ENCODE measurements at places on chromosomes 11 and 22.

- DNase-seq, result no peak
Measured at GRCh38 chr22:49072996-49073645, 754.6 kb downstream of the BRD1 start.

- DNase-seq, result no peak
Measured at GRCh38 chr22:44947049-44947448, 62.8 kb downstream of the PHF21B start.

DNA sequence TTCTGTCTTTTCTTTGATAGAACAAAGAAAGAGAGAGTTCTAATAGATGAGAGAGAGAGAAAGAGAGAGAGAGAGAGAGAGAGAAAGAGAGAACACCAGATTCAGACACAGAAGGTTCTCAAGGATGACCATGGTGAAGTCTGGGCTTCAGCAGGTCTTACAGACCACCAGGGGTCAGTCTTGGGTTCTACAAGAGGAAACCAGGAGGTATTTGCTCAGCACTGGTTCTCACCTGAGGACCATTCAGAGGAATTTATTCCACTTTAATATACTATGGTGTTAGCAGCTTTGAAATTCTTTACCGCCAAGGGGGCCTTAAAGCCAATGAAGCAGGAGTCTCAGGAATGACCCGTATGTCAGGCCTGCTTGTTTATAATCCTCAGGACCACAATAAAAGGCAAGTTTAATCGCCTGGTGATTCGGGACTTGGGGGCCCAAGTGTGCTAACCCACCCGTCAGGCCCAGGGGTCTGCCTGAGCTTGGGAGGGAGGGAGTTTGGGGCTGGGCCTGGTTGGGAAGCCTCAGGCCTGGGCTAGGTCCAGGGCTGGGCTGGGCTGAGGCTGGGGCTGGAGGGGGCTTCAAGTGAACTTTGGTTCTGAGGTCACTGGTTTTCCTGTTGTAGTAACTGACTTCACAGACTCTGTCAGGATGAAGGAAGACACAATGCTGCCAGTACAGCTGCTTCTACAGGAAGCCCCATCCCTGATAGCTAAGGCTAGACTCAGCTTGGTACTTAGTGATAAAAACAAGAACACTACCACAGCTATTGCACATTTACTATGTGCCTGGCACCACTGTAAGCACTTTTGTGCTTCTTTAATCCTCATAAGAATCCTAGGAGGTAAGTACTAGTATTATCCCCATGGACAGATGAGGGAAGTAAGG is 179.2 kb upstream of the ZBED5 start:
- peak; percentile 46 for DNase-seq

GRCh38 chr11:35337136-35337913 is 82.0 kb downstream of the SLC1A2 start:
- DNase-seq, result no peak

DNA sequence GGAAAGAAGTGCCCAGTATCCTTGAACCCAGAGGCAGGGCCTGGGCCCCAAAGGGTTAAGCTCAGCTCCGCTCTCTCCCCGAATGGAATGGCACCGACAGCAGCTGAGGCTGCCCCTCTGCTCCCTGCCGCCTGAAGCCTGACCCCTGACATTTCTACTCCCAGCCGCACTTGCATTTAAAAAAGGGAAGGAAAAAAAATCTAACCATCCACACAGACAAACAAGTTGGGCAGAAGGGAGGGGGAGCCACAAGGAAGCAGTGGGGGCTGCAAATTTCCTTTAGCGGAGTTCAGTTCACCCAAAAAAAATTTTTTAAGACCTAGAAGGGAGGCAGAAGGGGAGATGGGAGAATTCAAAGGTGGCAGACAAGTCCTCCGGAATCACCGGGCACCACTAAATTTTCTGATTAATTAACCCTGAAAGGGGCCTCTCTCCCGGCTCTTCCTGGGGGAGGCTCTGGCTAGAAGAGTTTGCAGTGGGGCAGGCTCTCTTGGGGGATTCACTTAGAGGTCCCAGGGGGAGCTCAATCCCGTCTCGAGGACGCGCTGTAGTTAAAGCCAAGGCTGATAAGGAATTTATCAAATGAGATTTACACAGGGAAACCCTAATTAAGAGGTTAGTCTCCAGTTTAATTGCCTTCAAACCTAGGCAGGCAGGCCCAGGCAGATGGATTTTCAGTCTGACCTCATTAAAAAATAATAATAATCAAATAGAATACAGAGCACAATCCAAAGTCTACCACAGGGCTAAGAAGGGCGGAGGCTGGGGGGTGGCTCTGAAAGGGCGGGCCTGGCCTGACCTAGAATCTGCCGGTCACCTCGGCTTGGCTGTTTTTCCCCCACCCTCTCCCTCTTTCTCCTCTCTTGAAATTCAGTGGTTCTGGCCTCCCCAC is 25.6 kb downstream of the MN1 start:
- no peak for DNase-seq

DNA sequence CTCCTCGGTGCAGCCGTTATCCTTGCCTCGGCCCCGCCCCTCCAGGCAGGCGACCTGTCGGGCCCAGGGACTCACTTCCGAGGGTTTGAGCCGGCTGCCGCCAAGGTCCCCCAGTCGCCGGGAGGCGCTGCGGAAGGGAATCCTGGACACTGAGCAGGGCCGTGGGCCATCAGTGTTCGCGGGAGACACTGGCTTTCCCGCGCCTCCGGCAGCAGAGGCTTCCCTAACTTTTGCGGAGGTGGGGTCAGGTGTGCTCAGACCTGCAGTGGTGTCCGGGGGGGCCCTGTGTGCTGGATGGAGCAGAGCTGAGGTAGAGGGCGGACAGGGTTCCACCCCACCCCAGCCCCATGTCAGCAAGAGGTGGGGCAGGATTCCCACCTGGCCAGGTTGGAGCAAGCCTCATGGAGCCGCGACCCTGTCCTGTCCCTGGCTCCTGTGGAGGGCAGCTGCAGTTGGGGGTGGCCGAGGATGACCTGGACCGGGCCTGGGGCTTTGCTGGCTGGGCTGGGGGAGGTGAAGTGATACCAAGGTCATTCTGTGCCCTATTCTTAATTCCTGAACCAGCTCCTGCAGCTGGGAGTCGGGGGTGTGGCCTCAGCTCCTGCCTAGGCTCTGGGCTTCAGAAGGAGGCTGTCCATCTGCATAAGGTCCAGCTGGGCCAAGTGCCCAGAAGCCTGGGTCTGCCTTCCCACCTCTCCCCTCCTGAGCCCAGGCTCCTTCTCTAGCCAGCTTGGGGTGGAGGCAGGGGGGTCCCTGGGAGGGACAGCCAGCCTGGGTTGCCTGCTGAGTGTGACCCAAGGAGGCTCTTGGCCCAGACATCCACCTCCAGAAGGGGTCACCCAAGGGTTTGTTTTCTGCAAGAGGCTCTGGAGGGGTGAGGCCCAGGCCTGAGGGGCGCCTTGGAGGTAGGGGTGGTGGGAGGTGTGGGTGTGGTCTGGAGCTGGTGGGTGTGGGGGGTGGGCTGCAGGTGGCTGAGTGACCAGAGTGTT is 8.4 kb downstream of the TSPAN4 start:
- no peak for DNase-seq

GRCh38 chr11:57310630-57311086 is 14.1 kb downstream of the TNKS1BP1 start:
- DNase-seq, result no peak

- no peak for DNase-seq
Measured at GRCh38 chr11:63850920-63851319, 12.0 kb downstream of the MARK2 start.

GRCh38 chr22:20429254-20430100 is 8.1 kb downstream of the SCARF2 start:
- DNase-seq, result peak; percentile 74

- DNase-seq, result no peak
Measured at GRCh38 chr11:45614196-45614828, 51.1 kb downstream of the CHST1 start.

DNA sequence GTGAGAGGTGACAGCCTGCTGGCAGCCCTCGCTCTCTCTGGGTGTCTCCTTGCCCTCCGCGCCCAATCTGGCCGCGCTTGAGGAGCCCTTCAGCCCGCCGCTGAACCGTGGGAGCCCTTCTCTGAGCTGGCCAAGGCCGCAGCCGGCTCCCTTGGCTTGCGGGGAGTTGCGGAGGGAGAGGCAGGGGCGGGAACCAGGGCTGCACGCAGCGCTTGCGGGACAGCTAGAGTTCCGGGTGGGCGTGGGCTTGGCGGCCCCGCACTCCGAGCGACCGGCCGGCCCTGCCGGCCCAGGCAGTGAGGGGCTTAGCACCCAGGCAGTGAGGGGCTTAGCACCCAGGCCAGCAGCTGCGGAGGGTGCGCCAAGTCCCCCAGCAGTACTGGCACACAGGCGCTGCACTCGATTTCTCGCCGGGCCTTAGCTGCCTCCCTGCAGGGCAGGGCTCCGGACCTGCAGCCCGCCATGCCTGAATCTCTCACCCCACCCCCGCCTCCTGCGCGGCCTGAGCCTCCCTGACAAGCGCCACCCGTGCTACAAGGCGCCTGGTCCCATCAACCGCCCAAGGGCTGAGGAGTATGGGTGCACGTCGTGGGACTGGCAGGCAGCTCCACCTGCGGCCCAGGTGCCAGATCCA is 1526.1 kb downstream of the FAM181B start:
- DNase-seq, result no peak

DNA sequence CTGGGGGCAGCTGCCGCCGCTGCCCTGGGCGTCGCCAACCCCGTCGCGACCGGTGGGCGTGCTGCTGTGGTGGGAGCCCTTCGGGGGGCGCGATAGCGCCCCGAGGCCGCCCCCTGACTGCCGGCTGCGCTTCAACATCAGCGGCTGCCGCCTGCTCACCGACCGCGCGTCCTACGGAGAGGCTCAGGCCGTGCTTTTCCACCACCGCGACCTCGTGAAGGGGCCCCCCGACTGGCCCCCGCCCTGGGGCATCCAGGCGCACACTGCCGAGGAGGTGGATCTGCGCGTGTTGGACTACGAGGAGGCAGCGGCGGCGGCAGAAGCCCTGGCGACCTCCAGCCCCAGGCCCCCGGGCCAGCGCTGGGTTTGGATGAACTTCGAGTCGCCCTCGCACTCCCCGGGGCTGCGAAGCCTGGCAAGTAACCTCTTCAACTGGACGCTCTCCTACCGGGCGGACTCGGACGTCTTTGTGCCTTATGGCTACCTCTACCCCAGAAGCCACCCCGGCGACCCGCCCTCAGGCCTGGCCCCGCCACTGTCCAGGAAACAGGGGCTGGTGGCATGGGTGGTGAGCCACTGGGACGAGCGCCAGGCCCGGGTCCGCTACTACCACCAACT is 1.0 kb downstream of the FUT4 start:
- no peak for DNase-seq

DNA sequence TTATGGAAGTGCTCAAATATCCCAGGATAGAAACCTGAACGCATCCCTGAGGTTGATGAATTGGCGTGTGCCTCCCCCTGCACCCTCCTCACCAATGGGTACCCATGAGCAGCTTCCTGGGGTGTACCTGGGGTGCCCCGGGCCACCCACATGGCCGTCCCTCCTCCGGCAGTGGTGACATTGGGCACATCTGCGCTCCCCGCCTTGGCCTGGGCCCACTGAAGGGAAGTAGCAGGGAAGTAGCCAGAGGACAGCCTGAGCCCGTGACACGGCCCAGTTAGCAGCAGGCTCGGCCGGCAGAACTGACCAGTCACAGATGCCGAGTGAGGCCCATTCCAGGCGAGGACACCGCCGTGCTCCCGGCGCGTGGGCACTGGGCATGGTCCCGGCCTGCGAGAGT is 16.7 kb downstream of the MRPL23 start:
- DNase-seq, result no peak

- no peak for DNase-seq
Measured at GRCh38 chr11:16777613-16777975, 39.1 kb downstream of the C11orf58 start.

- DNase-seq, result no peak
Measured at GRCh38 chr11:23957314-23957713, 539.5 kb upstream of the LUZP2 start.

DNA sequence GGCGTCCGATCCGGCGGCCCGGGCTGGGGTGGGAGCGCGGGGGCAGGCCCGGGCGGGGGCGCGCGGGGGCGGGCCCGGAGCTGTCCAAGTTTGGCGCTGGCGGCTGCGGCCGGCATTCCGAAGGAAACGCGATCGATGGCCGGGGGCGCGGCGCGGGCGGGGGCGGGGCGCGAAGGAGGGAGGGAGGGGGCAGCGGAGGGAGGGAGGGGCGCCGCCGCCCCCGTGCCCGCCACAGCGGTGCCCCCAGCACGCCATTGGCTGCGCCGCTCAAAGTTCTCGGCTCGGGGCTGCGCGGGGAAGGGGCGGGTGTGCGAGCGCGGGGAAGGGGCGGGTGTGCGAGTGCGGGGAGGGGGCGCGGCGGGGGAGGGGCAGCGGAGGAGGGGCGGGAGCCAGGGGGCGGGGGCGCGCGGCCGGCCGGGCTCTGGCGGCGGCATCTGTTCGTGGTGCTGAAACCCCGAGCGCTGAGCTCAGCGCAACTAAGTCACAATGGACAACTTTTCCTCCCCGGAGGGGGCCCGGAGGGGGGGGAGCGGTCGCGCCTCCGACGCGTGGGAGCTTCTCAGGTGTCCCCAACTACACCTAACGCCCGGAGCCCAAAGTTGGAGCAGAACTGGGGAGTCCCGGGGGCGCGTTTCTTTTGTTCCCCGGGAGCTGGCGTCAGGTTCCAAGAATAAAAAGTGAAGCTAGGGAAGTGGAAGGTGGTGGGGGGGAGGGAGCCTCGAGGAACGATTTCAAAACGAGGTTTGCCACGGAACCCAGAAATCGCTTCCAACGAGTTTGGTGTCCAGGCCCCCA is 2.2 kb downstream of the PHF21B start:
- no peak for DNase-seq

DNA sequence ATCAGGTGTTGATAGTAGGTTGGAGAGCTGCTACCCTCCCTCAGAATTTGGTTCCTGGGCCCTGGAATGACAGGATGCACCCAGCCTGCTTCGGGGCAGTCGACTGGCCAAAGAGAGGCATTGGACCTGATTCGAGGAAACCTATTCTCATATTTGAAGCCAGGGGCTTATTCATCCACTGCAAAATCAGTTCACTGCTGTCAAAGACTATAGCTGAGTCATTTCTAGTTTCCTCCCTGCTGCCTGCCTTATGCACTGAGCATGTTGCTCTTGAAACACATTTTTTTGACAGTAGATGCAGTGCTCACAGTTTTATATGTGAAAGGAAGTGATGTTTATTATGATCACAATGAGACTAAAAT is 565.4 kb downstream of the ETS1 start:
- no peak for DNase-seq

GRCh38 chr11:88631497-88631896 is 294.0 kb upstream of the CTSC start:
- no peak for DNase-seq

DNA sequence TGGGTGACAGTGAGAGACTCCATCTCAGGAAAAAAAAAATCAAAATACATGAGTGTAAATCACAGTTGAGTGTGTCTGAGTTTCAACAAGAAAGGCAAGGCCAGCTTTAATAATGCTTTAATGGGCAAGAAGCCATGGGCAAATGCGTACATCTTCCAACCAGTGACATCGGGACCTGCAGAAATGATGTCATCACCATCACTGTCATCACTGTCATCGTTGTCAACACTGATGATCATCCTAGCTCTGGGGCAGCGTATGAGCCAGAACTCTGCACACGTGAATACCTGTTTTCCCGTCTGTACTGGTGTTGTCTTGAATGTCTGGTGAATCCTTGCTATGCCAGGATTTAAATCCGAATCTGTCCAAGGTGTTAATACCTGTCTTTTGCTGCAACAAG is 712.5 kb downstream of the BRD1 start:
- no peak for DNase-seq

- DNase-seq, result no peak
Measured at GRCh38 chr11:44848203-44848962, 102.3 kb downstream of the TP53I11 start.
